ENCODE measurements at places on chromosomes 6 and 20. TPM values are rescaled to one million over a fixed set of nuclear protein-coding genes. Genes with fewer than 3 reads are reported as not detected.

- DNase-seq: no peak
Observed at GRCh38 chr20:32050851-32051556, 1.0 kb upstream of the HCK start.

The SAMD3 gene
- total RNA-seq: not detected

GRCh38 chr6:73699676-73700459, 3.9 kb downstream of the CD109 start:
- DNase-seq: no peak

DNA sequence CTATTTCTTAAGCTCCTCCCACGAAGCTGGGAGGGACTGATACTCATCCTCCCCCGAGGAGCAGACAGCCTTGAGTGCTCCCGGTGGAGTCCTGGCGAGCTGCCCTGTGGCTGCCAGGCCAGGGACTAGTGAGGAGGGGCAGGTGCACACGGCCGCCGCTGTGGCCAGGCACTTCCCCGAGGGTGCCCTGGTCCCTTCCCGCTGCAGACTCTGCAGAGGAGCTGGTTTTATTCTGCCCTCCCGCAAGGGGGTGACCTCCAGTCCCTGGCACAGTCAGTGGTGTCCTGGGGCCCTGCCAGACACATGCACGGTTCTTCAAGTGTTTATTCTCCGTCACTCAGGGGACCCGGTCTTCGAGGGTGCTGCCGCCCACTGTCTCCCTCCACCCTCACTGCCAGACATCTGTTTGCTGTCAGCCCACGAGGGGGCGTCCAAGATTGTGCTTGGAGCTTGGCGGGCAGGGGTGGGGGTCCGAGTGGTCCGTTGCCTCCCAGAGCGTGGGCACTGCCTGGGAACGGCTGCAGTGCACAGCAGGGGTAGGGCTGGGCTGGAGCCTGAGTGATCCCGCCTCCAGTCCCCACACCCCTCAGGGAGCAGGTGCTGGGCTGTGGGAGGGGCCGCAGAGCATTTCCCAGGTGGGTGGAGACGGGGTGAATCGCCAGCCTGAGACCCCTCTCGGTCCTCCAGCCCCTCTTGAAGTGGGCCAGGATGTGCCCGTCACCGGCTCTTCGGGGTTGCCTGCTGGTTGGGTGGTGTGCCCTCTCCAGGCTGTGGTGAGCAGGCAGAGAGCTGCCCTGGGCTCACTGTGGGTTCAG, 3.1 kb upstream of the CABLES2 start:
- DNase-seq: peak; percentile 12

DNA sequence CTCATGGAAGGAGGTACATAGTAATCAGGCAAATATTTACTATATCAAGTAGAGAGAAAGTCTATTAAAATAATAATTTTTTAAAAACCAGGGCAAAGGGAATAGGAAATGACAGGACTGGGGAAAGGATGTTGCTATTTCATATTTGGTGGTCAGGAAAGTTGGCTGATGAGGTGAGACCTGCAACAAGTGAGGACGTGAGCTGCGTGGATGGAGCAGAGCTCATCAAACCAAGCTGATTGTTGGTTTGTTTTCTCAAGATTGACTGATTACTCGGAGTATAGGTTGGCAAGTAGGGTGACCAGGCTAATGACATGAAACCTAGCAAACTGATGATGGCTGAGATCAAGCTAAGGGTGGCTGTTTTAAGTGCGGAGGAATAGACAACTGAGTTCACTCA, 6.0 kb downstream of the GJA1 start:
- DNase-seq: no peak

DNA sequence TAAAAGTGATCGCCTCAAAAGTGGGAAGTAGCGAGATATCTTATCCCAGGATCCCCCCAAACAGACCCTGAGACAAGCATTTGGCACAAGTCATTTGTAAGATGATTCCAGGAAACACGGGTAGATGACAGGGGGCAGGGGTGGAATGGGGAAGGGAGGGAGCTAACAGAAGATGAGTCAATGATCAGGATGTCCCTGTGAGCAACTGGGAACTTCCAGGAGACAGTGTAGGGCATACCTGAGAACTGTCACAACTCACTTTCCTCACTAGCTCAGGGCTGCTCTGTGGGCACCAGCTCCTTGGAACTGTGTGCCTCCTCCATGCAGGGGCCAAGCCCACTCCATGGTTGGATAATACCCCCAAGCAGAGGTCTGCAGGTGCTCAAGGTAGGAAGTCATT, 38.5 kb upstream of the VSX1 start:
- DNase-seq: no peak

- no peak for DNase-seq
Observed at GRCh38 chr20:59333260-59333845, 32.9 kb downstream of the EDN3 start.

DNA sequence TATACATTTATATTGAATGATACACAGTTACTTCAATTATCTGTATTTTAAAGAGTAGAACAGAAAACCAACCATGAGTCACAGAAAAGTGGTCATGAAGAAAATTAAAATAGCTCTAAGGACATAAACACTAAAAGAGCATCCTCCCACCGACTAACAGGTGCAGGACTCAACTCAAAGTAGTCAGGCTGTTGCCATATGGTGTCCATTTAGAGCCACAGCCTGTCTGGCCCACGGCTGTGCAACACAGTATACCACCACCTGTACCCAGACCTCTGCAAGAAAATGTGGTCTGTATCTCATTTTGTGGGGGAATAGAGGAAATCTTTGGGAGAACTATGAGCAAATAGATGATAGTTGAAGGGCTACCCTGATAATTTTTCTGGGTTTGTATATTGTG, 449.8 kb upstream of the RNF217 start:
- DNase-seq: no peak

GRCh38 chr20:41657655-41658054, 39.5 kb upstream of the CHD6 start:
- DNase-seq: no peak

The CLPSL1 gene
- total RNA-seq: not detected

The ESR1 gene
- under 0.01 TPM for total RNA-seq

The ENPP3 gene
- total RNA-seq: 0.40 TPM

DNA sequence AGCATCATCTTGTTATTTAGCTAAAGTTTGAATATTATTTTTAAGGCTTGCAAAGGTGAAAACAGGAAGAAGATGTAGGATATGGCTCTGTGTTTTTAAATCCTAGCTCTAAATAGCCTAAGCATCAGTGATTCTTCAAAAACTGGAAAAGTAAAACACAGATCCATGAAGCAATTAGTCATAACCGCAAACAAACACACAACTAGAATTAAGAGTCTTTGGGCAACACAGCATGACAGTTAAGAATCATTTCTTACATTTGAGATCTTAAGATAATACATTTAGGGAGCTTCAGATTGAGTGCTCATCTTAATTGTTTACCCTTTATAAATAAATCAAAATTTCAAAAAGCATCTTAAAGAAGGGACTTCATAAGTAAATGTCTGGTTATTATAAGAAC, 115.8 kb upstream of the MAP7 start:
- no peak for DNase-seq

- no peak for DNase-seq
Observed at GRCh38 chr6:147131532-147132128, 72.6 kb upstream of the STXBP5 start.

Measured in lung microvascular endothelial cell (primary cell).